ENCODE measurements at places on chromosomes 11 and 22. TPM values are rescaled to one million over a fixed set of nuclear protein-coding genes. Genes with fewer than 3 reads are reported as not detected.

The TRPC6 gene
- total RNA-seq: not detected

The CWF19L2 gene
- total RNA-seq: 13.5 TPM

The MMP13 gene
- total RNA-seq: not detected

The SYT7 gene
- not detected for total RNA-seq

The ZBTB16 gene
- total RNA-seq: 2.1 TPM

The CD6 gene
- 167 TPM for total RNA-seq

The GTSE1 gene
- 37.3 TPM for total RNA-seq

The ANKK1 gene
- 0.23 TPM for total RNA-seq

GRCh38 chr11:69394869-69395246, 86.6 kb upstream of the LINC01488 start:
- no peak overlapping the region for H3K27ac ChIP-seq
- H3K36me3 ChIP-seq: no peaks in the 10 kb centered on the region
- H3K4me3 ChIP-seq: no peak overlapping the region
- no peak for DNase-seq

- H3K4me3 ChIP-seq: no peak overlapping the region
- DNase-seq: no peak
- no peaks in the 10 kb centered on the region for H3K4me1 ChIP-seq
- H3K36me3 ChIP-seq: no peaks in the 10 kb centered on the region
These were observed 134.1 kb downstream of the NAV2 start for GRCh38 chr11:19846654-19847305.

DNA sequence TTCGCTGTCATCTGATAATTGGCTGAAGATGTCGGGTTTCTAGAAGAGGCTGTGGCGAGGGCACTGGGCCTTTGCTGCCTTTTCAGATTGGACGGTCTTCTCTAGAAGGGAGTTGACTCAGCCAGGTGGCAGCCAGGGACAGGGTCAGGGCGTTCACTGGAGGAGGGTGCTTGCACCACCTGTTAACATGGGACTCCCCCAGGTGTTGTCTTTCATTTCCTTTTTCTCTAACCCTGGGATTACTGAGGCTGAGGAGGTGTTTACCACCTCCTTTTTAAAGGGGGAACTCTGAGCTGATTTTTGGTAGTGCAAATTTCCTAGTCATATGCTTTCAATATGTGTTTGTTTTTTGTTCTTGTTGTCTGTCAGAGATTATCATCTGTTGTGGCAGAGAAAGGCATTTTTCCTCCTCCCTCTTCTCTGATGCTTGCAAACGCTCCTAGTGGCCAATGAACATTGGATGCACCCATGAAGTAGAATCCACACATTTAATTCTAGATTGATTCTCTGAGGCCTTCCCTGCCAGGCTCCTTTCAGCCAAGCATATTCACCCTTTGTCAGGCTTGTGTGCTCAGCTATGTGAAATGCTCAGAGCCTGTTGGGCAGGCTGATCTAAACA, 54.1 kb downstream of the LDLRAD3 start:
- no peak overlapping the region for H3K4me3 ChIP-seq
- H3K27ac ChIP-seq: no peak overlapping the region
- no peak for DNase-seq
- H3K27me3 ChIP-seq: peaks cover 11% of the 10 kb centered on the region
- H3K4me1 ChIP-seq: peaks cover 1% of the 10 kb centered on the region
- no peaks in the 10 kb centered on the region for H3K36me3 ChIP-seq

DNA sequence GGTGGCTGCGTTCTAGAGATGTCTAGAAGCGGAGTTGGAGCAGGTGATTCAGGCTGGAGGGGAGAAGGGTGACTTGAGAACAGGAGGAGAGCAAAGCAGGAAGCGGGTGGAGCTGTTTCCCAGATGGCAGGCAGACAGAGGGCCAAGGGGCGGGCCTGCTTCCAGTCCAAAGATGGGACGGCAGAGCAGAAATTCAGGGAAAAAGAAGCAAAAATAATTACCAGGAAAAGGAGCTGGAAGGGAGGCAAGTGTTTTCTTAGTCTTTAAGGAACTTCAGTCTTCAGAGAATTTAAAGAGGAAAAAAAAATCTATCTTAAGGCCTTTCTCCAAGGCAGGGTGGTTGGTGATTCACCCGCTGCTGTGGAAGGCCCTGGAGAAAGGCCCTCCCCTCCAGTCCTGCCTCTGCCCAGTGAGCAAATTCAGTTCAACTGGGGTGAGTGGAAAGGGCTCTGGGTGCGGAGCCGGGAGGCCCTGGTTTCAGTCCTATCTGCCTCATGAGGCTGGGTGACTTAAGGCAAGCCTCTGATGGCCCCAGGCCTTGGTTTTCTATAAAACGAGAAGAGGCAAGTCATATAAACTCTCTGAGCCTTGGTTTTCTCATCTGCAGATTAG, 4.5 kb upstream of the CREB3L1 start:
- no peak overlapping the region for H3K4me3 ChIP-seq
- DNase-seq: no peak
- H3K27me3 ChIP-seq: peaks cover 13% of the 10 kb centered on the region
- no peaks in the 10 kb centered on the region for H3K36me3 ChIP-seq
- no peak overlapping the region for H3K27ac ChIP-seq

DNA sequence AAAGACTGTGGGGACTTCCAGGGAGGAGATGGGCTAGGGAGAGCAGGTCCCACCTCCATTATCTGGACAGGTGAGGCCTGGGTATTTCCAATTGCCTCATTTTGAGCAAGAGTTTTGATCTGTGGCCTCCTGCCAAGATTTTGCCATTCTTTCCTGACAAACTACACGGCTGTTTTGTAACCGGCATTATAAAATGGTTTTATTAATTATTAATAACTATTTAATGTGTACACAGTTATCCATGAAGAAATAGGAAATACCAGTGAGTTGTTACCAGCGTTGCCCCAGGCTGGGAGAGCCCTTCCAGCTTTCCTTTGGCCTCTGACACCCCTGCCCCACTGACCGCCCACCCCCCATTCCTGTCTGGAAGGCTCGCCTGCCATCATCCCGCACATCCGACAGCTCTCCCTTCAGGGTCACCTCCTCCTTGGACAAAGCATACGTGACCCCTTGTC, 14.9 kb upstream of the SEC14L3 start:
- H3K27ac ChIP-seq: no peak overlapping the region
- no peaks in the 10 kb centered on the region for H3K36me3 ChIP-seq
- no peak overlapping the region for H3K4me3 ChIP-seq
- peaks cover 3% of the 10 kb centered on the region for H3K4me1 ChIP-seq

DNA sequence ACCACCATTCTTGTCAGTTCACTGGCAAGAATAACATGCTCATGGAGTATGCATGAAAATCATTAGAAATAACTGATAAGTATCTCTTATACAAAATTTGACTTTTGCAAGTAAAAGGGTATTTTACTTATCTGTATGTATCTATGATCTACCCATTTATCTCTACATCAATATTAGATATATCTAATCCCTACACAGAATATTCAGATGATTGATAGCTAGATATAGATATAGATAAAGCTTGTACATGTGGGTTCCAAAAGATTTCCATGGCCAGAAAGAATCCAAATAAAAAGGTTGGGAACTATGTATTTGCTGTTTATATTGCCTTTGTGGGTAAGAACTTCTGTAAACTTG, 185.5 kb downstream of the MAML2 start:
- H3K27me3 ChIP-seq: no peaks in the 10 kb centered on the region
- peaks cover 53% of the 10 kb centered on the region for H3K4me1 ChIP-seq
- peak overlapping the region; percentile 93 for H3K27ac ChIP-seq
- H3K36me3 ChIP-seq: peaks cover 14% of the 10 kb centered on the region
- H3K4me3 ChIP-seq: peak overlapping the region; percentile 54
- DNase-seq: no peak

DNA sequence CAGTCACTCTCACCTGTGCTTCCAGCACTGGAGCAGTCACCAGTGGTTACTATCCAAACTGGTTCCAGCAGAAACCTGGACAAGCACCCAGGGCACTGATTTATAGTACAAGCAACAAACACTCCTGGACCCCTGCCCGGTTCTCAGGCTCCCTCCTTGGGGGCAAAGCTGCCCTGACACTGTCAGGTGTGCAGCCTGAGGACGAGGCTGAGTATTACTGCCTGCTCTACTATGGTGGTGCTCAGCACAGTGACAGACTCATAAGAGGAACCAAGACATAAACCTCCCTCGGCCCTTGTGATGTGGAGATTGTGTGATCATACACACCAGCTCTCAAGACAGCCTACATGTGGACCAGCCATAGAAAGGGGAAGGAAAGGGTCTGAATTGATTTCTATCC, 113.3 kb downstream of the ZNF280B start:
- H3K27ac ChIP-seq: no peak overlapping the region
- no peak overlapping the region for H3K4me3 ChIP-seq
- no peaks in the 10 kb centered on the region for H3K36me3 ChIP-seq
- no peaks in the 10 kb centered on the region for H3K4me1 ChIP-seq
- peaks cover 25% of the 10 kb centered on the region for H3K27me3 ChIP-seq

DNA sequence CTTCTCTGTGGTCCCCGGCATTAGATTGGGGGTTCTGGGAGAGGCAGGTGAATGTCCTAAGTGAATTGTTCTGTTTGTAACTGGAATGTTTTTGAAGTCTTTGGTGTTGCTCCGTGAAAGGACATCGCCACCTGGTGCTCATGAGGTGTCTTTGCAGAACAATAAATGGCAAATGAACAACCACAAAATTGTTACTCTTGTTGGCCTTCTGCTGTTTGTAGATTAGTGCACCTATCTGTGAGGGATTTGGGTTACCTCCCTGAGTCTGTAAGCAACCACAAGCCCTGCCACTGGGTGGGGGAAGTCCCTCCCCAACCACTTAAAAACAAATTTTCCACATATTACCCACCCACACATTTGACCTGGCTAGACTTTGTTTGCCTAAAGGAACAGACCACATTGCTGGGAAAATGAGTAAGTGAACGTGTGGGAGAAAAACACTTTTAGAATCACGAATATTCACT, 4.7 kb downstream of the MPEG1 start:
- peak; percentile 57 for DNase-seq
- H3K4me3 ChIP-seq: peak overlapping the region; percentile 65
- peak overlapping the region; percentile 68 for H3K27ac ChIP-seq
- peaks cover 35% of the 10 kb centered on the region for H3K4me1 ChIP-seq

DNA sequence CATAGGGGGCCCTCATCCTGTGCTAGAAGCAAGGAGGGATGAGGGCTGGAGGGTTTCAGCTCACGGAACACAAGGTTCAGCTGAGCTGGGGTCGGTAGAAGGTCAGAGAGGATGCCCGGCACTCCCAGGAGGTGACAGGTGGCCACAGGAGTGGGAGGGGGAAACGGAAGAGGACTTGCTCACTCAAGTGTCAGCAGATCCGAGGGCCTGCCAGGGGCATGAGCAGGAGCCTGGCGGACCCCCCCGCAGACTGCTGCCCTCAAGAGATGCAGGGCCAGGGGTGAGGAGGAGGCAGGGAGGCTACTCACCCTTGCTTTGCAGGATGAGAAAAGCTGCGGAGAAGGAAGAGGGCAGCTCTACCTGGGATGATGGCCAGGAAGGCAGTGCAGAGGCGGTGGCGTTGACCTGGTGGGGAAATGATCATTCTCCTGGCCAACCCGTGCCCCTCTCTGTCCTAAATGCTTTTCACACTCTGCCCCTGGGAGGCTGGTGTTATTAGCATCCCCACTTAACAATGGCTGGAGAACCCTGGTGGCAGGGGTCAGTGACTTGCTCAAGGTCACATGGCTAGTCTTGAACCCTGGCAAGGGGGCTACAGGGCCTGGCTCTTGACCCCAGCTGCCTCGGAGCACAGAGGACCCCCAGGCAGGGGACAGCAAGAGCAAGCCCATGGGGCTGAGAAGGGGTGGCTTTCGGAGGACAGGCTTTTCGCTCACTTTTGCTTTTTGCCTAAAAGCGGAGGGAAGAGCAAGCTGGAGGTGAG, 30.1 kb upstream of the CSNK1E start:
- H3K27ac ChIP-seq: no peak overlapping the region
- no peak for DNase-seq
- H3K36me3 ChIP-seq: no peaks in the 10 kb centered on the region
- no peak overlapping the region for H3K4me3 ChIP-seq
- no peaks in the 10 kb centered on the region for H3K27me3 ChIP-seq
- H3K4me1 ChIP-seq: no peaks in the 10 kb centered on the region

Measured in activated naive CD8-positive, alpha-beta T cell treated with anti-CD3 and anti-CD28 coated beads for 36 hours (primary cell).